ENCODE measurements at places on chromosomes 7 and 10.

- no peak for DNase-seq
Measured at GRCh38 chr7:45920502-45921380, at the start of gene IGFBP3. IGFBP3 (minus strand) TSS chr7:45921272; CDS start chr7:45921140, 132 bp downstream.

- DNase-seq: no peak
Measured at GRCh38 chr7:143129051-143129450, 2.8 kb upstream of the PIP start.

GRCh38 chr7:134954197-134955082 is 31.9 kb upstream of the AGBL3 start:
- DNase-seq: no peak

DNA sequence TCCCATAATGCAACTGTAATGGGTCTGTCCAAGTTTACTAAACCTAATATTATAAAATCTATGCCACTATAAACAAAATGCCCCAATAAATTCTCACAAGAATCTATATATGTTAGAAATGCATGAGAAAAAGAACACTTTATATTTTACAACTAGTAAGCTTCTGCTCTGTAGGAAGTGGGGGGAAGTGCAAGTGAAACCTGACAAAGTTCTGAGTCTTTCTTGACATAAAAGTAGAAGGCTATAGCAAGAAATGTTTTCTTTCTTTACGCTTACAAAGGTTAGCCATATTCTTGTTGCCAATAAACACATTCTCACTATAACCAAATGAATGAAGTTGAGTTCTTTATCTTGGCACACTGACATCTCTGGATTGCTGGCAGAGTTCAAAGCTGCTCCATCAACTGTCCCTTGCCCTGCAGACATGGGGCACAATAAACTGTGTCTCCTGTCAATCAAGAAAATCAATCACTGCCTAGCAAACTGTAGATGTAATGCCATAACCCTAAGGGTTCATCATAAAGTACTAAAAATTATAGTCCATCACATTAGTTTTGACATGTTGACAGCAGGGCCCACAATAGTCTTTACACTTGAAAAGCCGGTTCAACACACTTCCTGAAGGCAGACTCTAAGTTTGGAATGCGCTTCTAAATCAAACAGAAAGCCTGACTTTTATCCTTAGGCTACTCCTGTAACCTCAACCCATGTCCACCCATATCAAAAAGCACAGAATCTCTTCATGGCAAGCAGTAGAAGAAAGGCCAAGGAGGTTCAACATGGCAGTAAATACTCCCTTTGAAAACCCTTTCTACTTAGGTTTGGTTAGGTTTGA is 58.6 kb downstream of the TPK1 start:
- no peak for DNase-seq

- DNase-seq: no peak
Measured at GRCh38 chr10:119314061-119314460, 106.7 kb downstream of the GRK5 start.

GRCh38 chr10:18359812-18360211 is 219.6 kb downstream of the CACNB2 start:
- DNase-seq: no peak

DNA sequence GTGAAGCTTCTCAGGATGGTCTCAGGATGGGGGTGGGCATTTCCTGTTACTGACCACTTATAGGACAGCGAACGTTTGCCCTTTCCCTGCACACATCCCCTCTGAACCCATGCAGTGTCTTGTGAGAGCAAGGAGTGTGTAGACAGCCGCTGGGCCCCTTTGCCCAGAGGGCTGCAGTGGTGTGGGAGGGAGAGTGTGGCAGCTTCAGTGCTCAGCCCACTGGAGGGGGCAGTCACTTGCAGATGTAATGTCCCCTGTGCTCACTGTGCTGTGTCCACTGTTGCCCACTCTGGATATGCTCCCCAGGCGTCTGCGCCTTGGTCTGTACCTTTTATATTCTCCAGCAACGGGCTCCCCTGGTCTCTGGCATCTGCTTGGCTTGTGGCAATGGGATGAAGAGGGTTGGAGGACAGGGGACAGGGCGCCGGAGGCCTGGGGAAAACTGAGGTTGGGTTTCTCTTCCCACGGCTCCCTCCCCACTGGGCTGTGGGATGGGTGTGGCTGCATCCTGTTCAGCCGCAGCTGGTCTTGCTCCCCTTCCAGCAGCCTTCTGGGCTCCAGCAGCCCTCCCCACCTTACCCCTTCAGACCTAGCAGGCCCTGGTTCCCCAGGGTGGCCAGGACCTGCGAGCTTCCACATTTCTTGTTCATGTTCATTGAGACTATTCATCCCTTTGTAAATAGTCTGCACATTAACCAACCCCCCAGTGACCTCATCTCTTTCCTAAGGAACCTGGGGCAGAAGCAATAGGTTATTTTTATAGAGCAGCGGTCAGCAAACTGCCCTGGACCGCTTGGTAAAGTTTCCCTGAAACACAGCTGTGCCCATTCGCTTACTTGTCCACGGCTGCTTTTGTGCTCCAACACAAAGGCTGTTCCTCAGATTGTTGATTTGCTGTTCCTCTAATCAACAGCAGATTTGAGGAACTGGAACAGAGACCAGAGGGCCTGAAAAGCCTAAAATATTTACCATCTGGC is 6.1 kb downstream of the ZNF789 start:
- DNase-seq: no peak

- no peak for DNase-seq
Measured at GRCh38 chr7:151403764-151404163, 6.1 kb downstream of the WDR86 start.

GRCh38 chr7:6202117-6202516 is 70.3 kb downstream of the CYTH3 start:
- no peak for DNase-seq

GRCh38 chr10:44042926-44043602 is 341.8 kb downstream of the CXCL12 start:
- DNase-seq: no peak

DNA sequence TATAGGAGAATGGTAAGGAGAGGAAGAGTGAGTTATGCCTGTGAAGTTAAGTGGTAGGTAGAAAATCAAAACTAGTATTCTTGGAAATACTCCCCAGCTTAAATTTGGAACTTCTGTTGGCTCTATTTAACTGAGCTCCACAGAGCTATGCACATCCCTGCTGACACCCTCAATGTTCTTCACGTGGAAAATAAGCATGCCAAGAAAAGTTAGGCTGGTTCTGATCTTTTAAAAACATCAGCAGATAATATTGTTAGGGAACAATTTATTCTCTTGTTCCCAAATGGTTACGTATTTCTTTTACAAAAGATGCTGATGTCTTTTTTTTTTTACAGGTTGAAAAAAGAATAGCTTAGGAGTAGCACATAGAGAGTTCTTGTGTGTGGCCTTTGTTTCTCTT is 111.3 kb downstream of the MKLN1 start:
- no peak for DNase-seq

- no peak for DNase-seq
Measured at GRCh38 chr10:127762925-127763324, 25.9 kb downstream of the FOXI2 start.

- no peak for DNase-seq
Measured at GRCh38 chr10:25455980-25456567, 281.3 kb downstream of the GPR158 start.

DNA sequence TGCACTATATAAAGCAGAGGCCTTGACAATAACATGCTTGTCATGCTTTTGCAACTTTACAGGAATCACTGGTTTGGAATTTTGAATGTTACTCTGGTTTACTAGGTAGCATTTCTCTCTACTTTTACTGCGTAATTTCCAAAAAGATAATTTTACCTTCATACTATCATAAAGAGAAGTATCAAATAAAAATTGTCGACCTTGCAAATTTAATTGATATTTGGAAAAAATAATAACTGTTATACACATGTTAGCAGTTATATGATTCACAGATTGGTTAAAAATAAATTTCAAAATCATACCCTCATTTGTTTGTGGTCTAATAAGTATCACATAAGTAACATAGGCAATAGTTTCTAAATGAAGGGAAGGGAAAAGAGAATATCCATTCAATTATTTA is 228.5 kb upstream of the CACNA2D1 start:
- DNase-seq: no peak

DNA sequence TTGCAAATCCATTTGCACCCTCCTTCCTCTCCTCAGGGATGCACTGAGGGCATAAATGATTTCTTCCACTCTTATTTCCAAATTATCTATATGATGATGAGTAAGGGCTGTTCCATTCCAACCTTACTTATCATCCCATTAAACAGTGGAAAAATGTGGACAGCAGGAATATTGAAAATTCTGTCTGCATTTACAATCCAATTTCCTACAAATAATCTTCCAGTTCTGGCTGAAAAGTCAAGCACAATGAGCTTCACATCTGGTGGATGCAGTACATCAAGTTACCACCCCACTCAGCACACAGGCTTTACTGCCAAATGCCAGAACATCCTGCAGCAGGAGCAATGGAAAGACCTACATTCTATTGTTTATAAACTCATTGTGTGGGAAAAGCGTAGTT is 345.0 kb upstream of the STEAP1 start:
- no peak for DNase-seq

DNA sequence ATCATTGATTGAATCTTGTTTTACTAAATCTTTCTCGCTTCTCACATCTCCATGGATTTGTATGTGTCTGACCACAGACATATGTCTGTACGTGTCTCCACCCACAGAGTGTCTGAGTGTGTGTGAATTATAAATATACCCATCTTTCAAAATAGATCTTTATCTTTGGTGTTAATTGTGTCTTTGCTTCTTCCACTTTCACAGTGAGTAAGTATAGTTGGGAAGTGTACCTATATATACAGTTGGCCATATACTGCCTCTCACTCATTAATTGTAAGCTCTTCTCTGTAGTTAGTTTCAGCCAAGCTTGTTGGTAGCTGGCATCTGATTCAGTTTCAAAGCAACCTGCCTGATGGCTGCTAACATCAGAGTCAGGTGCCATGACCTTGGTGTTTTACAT is 18.4 kb downstream of the EEPD1 start:
- no peak for DNase-seq

DNA sequence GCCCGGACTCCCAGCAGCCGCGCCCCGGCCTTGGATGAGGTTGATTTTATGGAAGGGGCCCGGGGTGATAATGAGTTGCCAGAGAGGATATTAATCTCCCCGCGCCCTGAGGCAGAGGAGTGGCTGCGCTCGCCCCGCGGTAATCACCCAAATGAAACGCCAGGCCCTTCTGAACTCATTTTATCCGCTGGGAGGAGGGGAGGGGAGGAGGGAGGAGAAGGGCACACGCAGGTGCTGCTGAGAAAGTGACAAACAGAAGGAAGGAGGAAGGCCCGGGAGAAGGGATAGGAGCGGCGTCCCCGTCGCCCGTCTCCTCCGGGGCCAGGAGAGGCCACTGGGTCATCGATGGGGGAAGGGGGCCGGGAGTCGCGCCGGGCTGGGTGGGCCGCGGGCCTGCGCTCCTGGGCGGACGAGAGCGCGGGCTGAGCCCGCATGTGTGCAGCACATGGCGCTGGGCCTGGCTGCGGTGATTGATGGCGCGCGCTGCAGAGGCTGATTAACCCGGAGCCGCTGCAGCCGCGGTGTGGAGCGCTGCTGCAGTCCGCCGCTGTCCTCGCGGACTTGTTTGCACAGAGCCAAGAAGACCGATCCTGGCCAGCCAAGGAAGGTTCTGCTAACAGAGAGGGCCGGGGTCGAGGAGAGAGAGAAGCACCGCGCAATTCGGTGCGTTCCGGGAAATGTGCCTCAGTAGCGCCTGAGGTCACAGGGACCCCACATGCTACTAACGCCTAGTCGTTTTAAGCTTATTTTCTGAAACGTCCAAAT is 6.5 kb downstream of the MNX1 start:
- no peak for DNase-seq

DNA sequence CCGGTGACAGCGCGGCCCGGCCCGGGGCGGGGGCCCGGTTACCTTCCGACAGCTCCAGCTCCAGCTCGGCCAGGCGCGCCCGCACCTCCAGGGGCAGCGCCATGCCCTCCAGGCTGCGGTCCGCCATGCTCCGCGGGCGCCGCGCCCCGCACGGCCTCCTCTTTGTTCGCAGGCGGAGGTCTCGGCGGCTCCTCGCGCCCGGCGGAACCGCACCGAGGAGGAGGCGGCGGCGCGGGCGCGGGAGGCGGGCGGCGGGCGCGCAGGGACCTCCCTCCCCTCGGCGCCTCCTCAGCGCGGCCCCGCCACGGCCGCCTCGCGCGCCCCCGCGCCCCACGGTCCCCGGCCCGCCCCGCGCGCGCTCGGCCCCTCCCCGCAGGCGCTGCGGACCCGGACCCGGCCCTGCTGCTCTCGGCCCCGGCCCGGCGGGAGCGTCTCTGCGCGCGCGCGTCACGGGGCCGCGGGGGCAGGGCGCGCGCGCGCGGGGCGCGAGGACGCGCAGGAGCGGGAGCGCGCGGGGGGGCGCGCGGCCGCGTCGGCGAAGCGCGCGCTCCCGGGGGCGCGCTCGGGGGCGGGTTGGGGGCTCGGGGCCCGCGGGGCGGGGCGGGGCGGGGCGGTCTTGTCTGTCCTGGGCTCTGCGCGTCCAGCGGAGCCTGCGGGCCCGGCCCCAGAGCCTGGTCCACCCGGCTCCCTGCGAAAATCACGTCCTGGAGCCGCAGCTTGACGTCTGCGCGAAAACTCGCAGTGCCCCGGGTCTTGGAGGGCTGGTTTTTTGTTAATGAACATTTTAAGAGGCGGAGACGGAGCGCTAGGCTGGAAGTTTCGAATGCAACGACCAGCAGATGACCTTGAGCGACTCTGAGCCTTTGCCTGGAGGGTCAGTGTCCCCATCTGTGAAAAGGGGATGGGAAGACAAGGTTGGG is at the start of gene DIP2C:
Gene DIP2C (minus strand): TSS at position 217 of the 920 bp plus-strand sequence. CDS start 90 bp downstream, at position 127.
- DNase-seq: no peak

DNA sequence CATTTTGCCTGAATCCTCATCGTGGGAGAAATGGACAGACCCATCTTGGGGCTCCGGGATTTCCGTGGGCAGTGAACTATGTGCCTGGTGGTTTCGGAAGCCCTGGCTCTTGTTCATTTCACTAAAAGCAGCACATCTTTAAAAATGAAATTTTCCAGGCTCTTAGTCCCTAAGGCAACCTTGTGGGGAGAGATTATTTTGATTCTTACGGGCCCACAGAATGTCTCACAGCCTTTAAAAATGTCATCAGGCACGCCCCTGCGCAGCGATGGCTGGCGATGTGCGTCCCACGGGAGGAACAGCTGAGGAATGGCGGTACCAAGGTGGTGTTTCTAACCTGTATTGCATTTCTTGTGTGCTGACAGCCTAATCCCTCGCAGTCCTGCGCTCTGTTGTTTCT is 189.7 kb downstream of the CCDC3 start:
- DNase-seq: no peak

DNA sequence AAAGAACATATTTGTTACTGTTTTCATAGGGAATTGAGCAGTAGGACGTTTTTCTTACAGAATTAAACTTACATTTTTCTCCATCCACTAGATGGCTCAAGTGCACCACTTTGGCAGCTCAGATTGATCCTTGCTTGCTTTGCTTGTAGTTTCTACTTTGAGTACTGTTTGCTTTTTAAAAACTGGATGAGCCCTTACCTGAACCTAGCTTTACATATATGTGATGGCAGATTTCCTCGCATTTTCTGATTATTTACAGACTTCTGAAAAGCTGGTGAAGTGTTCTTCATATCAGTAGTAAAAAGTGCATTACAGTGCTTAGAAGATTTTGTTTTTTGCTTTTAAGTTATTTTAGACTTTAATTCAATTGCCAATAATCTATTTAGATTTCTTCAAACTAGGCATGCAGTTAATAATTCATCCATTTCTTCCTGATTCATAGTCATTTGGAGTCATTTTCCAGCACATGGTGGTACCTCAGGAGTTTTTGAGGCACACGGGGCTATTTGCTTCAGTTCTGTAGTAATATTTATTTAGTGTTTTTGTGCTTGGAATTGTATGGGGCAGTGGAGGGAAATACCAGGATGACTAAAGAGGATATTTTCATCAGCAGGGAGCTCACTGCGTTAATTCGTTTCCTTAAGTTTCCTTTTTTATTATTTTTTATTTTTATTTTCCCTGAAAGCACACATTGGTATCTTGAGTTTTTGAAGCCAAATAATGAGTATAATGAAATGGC is 57.3 kb downstream of the MAPK8 start:
- DNase-seq: no peak

GRCh38 chr10:15200626-15201025 is 32.1 kb upstream of the NMT2 start:
- no peak for DNase-seq
